ENCODE measurements at places on chromosomes 4 and X. TPM values are rescaled to one million over a fixed set of nuclear protein-coding genes. Genes with fewer than 3 reads are reported as not detected.

DNA sequence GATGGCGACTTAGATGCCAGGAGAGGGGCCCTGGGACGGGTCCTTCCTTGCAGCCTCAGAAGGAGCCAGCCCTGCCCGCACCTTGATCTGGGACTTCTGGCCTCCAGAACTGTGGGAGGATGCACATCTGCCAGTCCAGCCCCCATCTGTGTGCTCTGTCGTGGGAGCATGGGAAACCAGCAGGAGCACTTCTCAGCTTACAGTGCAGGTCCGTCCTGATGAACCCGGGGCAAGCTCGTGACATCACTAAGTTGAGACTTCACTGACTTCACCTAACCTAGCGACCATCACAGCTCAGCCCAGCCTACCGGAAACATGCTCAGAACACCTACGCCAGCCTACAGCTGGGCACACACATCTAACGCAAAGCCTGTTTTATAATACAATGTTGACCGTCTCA is 38.1 kb downstream of the ABLIM2 start:
- no peak for DNase-seq

The IL15 gene
- total RNA-seq = 0.82 TPM

- DNase-seq = peak; percentile 9
These were observed 108.6 kb downstream of the TNIP2 start for GRCh38 chr4:2647403-2648158.

DNA sequence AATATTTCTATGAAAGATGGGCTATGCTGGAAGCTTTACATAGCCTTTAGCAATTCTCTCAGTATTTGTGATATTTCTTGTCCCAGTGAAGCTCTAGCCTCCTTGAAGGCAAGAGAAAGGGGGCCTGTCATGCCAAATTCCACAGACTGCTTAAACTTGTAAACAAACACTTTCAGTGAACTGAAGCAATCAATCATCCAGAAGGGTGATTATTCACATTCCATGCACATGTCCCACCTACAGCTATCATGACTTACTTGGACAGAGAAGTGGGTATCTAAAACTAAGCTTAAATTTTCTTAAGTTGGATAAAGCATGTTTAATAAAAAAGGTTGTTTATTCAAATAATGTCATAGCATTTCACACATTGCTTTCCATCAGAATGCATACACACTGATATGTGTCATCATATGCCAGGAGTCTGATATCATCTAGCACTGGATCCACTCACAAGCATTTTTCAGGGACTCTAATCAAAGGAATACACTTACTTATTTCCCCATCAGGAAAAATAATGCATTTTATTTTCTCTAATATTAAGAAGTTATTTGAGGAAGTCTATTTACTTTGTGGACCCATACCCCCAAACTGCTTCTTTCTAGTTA is 1.2 kb upstream of the FSTL5 start:
- no peak for DNase-seq

The NIPAL1 gene
- total RNA-seq = 13.3 TPM

The MAGEC3 gene
- total RNA-seq = 0.16 TPM

- DNase-seq = no peak
These were observed 111.7 kb downstream of the CXXC4 start for GRCh38 chr4:104382961-104383360.

The TRAM1L1 gene
- total RNA-seq = 9.7 TPM

The SLAIN2 gene
- total RNA-seq = 62.9 TPM

- DNase-seq = no peak
These were observed 105.5 kb downstream of the PACRGL start for GRCh38 chr4:20805716-20806115.

The PF4V1 gene
- not detected for total RNA-seq

The ADH1B gene
- total RNA-seq = not detected

DNA sequence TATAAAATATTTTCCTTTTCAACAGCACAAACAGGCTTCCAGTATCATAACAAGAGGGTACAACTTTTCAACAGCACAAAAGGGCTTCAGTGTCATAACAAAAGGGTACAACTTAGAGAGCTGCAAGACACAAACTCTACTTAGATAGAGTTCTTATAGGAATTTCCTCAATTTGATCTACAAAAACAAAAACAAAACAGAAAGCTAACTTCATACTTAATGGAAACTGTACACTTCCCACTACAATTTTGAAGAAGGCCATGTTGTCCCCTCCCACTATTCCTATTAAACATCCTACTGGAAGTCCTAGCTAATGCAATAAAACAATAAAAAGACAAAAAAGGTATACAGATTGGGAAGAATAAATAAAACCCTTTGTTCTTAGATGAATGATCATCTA is 96.7 kb downstream of the CENPC start:
- DNase-seq = no peak

The SEC24D gene
- total RNA-seq = 87.6 TPM

DNA sequence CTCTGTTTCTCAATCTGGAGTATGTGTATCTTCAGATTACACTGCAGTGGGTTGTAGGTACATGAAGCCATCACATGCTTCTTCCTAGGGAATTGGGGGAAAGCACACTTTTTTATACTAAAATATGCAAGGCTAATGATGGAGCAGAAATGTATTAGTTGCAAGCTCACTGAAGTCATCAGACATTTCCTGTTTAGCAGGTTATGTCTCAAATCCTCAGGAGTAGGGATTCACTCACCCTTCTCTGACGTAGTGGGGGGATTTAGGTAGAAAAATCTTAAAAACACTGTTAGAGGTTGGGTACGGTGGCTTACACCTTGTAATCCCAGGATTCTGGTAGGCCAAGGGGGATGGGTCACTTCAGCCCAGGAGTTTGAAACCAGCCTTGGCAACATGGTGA is 128.4 kb upstream of the GPC4 start:
- DNase-seq = no peak

- DNase-seq = no peak
These were observed 880.2 kb downstream of the RAPGEF2 start for GRCh38 chr4:159983082-159983481.

DNA sequence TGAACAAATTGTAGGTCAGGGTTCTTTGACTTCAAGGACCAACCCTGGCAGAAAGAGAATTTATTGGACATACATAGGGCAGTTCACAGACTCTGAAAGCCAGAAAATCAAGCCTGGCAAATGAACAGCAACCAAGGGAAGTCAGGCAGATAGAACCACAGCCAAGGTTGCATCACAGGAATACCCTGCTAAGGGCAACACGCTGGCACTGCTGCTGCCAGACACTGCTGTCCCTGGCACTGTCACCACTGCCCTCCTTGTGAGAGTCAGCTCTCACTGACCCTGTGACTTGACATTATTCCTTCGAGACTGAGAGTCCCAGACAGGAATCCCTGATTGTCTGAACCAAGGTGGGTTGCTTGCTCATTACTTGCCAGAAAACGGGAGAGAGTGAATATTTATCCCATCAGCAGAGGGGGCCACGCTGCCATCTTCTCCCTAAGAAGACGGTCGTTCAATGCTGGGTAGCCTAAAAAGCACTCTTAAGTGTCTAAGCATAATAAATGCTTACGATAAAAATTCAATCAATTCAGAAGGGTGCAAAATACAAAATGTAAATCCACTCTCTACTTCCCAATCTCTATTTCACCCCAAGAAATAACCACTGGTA is 23.2 kb upstream of the PTTG2 start:
- no peak for DNase-seq

GRCh38 chr4:139933541-139933940 is 220.4 kb downstream of the MAML3 start:
- no peak for DNase-seq

- peak; percentile 66 for DNase-seq
These were observed 966 bp downstream of the PDGFC start for GRCh38 chr4:156970501-156971164.

- no peak for DNase-seq
These were observed 61.9 kb upstream of the DAPP1 start for GRCh38 chr4:99754756-99755155.

The WDFY3 gene
- total RNA-seq = 104 TPM
